ENCODE measurements at places on chromosomes 2 and 18.

DNA sequence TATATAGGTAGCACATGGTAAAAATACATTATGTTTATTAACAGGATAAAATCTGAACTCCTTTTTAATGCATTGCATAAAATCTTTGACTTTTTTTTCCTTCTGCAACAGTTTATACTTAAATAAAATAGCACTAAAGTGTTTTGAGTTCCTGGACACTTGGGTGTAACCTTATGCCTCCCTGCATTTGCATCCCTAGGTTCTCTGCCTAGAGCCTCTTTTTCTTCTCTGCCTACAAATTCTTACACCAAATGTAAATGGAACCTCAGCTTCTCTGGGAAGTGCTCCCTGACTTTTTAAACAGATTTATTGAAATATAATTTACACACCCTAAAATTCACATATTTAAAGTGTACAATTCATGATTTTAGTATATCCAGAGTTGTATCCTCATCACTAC is 1017.6 kb downstream of the CNTNAP5 start:
- DNase-seq = no peak

- no peak for DNase-seq
Measured at GRCh38 chr2:138421971-138422335, 79.6 kb upstream of the SPOPL start.

GRCh38 chr2:54726940-54727339 is 3.5 kb downstream of the EML6 start:
- no peak for DNase-seq

GRCh38 chr18:54086046-54086802 is 138.2 kb downstream of the MBD2 start:
- DNase-seq = no peak

DNA sequence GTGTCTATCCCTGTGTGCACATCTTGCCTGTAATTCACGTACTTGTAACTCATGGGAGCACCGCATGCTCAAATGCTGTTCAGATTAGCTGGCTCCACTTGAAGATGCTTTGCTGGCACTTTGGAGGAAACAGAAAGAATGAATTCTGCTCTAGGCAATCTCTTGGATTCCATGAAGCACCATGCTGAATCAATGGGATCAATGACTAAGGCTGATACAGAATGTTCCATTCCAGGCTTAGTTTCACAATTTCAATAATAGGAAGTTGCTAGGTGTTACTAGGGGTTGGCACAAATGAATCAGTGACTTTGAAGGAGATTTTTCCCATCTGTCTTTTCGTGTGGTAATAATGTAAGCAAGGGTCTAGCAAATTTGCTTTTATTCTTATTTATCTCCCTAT is 328.8 kb downstream of the OSR1 start:
- DNase-seq = no peak

GRCh38 chr2:105387225-105387624 is 11.6 kb downstream of the FHL2 start:
- DNase-seq = no peak
